ENCODE measurements at places on chromosomes 1 and 21. TPM values are rescaled to one million over a fixed set of nuclear protein-coding genes. Genes with fewer than 3 reads are reported as not detected.

DNA sequence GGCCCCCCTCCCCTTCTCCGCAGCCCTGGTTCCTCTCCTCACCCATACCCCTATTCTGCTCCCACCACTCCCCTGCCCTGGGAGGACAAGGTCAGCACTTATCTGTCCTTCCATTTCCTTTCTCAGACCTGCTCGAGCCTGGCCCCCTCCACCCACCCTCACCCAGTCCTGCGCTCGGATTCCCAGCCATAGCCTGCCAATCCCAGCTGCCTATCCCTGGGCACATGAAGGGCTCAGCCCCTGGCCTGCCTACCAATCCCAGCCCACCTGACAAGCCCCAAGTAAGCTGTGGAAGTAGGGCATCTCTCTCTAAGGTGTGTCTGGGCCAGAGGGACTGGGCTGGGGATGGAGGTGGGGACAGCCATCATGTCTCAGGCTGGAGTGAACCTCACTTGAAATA, 5.4 kb downstream of the BLACAT1 start:
- peaks cover 3% of the 10 kb centered on the region for H3K27me3 ChIP-seq
- H3K27ac ChIP-seq = peak overlapping the region; percentile 98
- H3K36me3 ChIP-seq = peaks cover 5% of the 10 kb centered on the region
- H3K4me3 ChIP-seq = peak overlapping the region; percentile 80
- H3K4me1 ChIP-seq = peaks cover 58% of the 10 kb centered on the region
- DNase-seq = no peak

- no peaks in the 10 kb centered on the region for H3K27me3 ChIP-seq
- DNase-seq = no peak
- H3K36me3 ChIP-seq = peaks cover 21% of the 10 kb centered on the region
- no peaks in the 10 kb centered on the region for H3K4me1 ChIP-seq
- H3K27ac ChIP-seq = no peak overlapping the region
Measured at GRCh38 chr21:32328595-32328994, 29.9 kb downstream of the MRAP start.

RBM11 gene
- 7.4 TPM for total RNA-seq

GRCh38 chr1:86971778-86972177, 57.3 kb downstream of the HS2ST1 start:
- no peak for DNase-seq
- no peak overlapping the region for H3K4me3 ChIP-seq
- no peak overlapping the region for H3K27ac ChIP-seq

DNA sequence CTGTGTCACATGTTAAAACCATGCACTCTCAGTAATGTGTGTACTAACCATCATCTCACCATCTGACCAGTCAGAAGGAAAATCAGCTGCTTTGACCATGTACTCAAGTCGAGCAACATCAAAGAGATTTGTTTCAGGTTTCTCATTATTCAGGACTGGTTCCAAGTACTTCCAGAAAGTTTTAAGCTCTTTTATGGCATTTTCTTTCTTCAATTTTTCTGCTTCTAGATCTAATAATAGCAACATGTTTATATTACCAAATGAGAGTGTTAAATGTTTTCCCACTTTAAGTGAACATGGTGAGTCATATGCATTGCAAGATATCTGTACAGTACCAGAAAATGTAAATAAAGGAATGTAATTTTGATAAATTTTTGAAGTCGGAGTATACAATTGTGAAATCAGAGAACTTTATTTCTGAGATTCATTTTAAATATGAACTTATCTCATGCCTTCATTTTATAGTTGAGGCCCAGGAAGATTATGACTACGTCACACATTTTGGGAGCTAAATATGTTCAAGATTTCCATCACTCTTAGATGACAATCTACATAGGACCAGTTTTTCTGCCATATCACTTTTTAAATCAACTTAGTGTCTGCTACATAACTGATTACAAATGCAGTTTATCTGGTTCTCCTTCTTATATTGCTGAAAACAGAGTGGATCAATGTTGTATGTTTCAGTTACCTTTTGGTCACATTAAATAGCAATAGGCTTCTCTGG, 87.2 kb downstream of the SPAG17 start:
- H3K36me3 ChIP-seq = no peaks in the 10 kb centered on the region
- DNase-seq = no peak
- no peak overlapping the region for H3K27ac ChIP-seq
- H3K4me3 ChIP-seq = no peak overlapping the region
- H3K27me3 ChIP-seq = no peaks in the 10 kb centered on the region
- H3K4me1 ChIP-seq = peaks cover 8% of the 10 kb centered on the region

Data from progenitor cell of endocrine pancreas (in vitro differentiated cells).